Testis (tissue), 5 donors: ENCODE measurements at places on chromosomes 5 and 9. TPM values are rescaled to one million over a fixed set of nuclear protein-coding genes. Genes with fewer than 3 reads are reported as not detected.

SH3PXD2B gene
- total RNA-seq, result 29.4 TPM

ZNF189 gene
- total RNA-seq, result 32.6 TPM

GRCh38 chr5:1897386-1897785 is 14.7 kb upstream of the IRX4 start:
- no peak for DNase-seq

GRCh38 chr9:69036309-69036708 is 757 bp downstream of the FXN start:
- peak; percentile 45 for DNase-seq

DNA sequence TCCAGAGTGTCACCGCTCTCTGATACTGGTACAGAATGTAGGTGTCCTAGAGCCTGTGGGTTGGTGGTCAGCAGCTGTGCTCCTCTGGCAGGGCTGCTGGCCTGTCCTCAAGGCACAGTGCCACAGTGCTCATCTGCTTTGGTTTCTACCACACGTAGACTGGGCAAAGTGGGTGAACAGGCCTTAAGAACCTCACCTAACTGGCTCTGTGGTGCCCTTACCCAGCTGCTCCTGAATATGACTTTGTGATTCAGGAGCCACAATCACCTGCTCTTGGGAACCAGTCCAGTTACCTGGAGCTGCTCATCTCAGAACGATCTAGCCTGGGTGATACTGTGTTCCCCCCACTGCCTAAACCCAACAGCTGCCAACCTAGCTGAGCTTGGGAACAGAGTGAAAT is 6.4 kb downstream of the NOP16 start:
- no peak for DNase-seq

CNOT6 gene
- 28.9 TPM for total RNA-seq

ADRA1B gene
- 1.2 TPM for total RNA-seq

- DNase-seq, result no peak
Observed at GRCh38 chr5:136226401-136226800, 33.4 kb upstream of the SMIM32 start.

CMYA5 gene
- 33.8 TPM for total RNA-seq

DNA sequence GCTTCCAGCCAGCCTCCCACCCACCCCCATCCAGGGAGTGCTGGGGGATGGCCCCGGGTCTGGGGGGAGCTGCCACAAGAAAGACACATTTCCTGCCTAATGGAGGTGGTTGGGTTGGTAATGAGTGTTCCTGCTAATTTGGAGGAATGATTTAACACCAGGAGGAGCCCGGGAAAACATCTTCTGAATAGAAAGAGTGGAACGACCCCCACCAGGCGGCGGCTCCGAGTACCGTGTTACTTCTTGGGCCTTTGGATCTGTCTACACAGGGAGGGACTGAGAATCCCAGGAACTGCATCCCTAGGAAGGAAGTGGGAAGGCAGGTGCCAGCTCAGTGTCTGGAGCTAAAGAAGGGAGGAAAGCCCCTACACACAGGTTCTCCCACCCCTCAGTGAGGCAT is 64.6 kb downstream of the TSPAN17 start:
- no peak for DNase-seq

DNA sequence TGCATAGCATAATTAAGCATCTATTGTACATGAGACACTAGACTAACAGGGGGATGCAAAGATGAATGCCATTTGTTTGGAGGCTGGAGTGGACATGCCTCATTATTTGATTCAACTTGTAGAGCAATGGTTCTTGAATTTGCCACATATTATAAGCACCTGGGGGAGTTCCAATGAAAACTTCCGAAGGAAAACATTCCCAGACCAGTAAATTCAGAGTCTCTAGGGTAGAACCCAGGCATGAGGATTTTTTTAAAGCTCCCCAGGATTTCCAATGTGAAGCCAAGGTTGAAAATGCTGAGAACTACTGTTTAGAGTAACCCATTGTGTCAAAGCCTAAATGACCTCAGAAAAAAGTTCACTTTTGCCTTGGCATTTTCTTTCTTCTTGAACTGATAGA is 93.9 kb upstream of the ITGA1 start:
- no peak for DNase-seq

GRCh38 chr5:178463321-178464155 is 126.7 kb downstream of the COL23A1 start:
- no peak for DNase-seq
